ENCODE measurements at places on chromosomes 1 and 21.

DNA sequence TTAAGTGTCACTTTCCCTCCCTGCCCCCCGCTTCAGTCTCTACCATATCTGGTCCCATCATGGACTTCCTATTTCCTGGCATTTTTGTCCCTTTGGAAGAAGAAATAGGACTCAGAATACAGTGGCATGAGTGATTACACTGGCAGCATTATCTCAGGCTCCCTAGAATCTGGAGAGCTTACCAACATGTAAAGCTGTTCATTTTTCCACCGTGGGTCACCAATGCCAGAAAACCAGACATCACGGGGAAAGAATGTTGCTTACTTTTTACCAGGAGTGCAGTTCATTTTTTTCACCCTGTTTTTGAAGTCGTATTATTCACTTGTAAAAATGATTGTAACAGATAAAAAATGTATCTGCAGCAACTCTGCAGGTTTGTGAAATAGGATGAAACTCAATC, 44.8 kb downstream of the BACH1 start:
- DNase-seq = peak; percentile 74

- DNase-seq = peak; percentile 46
These were observed 1.3 kb downstream of the COL24A1 start for GRCh38 chr1:86155051-86155806.

- no peak for DNase-seq
These were observed 545.2 kb downstream of the MRPL39 start for GRCh38 chr21:25062061-25062460.

- DNase-seq = no peak
These were observed 31.4 kb downstream of the TCEANC2 start for GRCh38 chr1:54084794-54085193.

DNA sequence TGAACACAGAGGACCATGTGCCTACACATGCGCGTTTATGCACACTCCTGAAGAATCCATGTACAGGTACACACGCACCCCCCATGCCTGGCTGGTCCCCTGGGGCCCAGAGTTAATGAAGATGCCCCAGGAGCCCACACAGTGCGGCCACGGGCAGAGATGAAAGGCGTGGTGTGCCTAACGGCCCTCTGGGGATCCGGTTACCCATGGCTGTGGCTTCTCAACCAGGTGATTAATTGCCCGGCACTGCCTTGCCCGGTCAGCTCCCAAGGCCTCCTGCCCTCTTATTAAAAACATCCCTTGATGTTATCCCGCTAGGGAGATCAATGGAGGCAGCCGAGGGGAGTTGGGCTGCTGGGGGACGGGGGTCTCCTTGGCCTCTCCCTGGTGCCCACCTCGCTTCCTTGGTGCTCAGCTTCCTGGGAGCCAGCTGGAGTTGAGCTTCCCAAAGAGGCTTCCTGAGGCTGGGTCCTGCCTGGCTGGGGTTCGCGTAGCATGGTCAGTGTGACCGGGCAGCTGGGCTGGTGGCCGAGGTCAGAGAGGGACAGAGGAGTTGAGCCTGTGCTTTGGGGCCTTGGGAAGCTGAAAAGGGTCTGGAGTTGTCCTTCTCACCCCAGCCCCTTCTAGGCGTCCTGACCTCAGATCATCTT, 75.0 kb upstream of the WNT4 start:
- DNase-seq = no peak

GRCh38 chr1:39408641-39409054, 82.8 kb upstream of the BMP8A start:
- DNase-seq = peak; percentile 97

GRCh38 chr1:230537456-230537855, 104.8 kb upstream of the COG2 start:
- no peak for DNase-seq

- no peak for DNase-seq
These were observed 118.7 kb downstream of the SIK1 start for GRCh38 chr21:43308101-43308814.

- no peak for DNase-seq
These were observed 625.6 kb upstream of the PTBP2 start for GRCh38 chr1:96095849-96096612.

DNA sequence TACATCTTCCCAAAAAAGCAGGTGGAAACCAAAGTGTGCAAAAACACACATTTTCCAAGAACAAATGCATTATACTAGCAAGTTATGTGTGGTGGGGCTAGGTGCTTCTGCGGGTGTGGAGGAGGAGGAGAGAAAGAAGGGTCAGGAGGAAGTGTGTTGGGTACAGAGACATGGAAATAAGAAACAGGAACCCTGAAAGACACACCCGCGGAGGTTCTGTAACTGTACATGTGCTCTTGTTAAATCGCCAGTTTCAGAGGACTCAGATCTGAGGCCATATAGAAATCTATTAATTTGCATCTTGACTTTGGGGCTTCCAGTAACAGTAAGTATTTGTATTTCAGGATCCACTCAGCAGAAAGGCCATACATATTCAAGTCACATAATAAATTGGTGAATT, 30.9 kb downstream of the ERG start:
- DNase-seq = no peak

DNA sequence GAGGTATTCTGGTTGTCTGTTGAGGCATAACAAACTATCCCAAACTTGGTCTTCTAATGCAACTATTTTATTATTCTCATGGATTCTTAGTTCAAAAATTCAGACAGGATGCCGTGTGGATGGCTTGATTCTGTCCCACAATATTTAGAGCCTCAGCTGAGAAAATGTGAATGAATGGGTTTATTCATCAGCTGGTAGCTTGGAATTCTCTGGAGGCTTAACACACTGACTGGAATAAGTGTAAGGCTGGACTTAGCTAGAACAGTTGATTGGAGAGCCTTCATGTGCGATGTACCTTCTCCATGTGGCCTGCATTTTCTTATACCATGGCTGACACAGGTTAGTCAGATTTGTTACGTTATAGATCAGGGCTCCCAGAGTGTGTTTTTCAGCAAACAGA, 30.8 kb downstream of the TNNI3K start:
- DNase-seq = no peak

DNA sequence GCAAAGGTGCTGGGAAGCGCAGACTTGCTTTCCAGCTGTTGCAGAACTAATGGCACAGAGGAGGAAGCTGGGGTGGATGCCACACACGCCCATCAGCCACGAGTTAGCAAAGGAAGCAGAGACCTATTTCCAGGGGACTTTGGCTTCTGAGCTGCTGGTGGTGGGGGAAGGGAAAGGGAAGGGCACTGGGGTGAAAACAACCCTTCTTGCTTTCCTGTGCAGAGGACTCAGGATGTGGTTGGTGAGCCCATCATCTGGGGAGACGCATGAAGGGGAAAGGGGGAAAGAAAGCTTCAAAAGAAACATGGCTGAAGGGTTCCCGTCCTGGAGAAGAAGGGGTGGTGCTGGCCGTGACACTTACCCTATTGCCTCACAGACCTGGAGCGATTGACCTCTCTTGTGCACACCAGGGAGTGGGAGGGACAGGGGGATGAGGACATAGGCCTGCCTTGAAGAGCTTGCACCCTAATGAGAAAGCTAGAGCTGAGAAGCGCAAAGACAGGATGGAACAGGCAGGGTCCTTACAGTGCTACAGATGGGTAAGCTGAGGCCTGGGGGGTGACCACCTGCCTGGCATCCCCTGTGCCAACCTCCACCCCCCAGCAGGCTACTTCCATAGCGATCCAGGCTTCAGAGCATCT, 140.8 kb upstream of the RAB4A start:
- DNase-seq = no peak
